ENCODE measurements at places on chromosomes 6 and 20.

DNA sequence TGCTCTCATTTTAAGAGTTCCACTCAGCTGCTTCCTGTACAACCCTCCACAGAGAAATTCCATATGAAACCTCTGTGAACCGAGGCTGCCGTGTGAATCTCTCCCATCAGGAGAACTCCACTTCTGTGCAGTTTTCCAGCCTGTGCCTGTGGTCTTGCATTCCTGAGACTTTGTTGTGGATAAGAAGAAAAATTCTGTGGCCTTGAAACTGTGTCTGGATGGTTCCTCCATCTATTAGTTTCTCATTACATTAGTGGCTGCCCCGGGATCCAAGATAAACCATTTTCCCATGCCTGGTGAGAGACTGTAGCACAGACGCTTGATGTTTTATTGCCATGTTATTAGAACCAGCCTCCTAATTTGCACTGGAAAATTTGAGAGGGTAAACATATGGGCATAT, 40.8 kb upstream of the TIAM2 start:
- no peak for DNase-seq

DNA sequence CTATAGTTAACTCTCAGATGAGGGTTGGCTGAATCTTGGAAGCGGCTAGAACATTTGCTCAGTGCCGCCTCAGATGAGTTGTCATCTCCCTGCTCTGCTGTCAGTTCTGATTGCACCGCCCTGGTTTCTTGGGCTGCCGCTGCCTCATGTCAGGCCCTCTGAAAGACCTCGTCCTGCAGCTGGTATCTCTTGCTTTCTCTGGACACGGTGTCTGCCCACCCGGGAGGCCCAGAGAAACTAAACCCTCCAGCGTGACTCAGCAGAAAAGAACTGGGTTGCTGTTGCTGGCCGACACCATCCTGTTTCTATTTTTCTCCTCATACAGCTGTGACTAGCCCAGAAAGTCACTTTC, 355.4 kb downstream of the CD83 start:
- peak; percentile 42 for DNase-seq

DNA sequence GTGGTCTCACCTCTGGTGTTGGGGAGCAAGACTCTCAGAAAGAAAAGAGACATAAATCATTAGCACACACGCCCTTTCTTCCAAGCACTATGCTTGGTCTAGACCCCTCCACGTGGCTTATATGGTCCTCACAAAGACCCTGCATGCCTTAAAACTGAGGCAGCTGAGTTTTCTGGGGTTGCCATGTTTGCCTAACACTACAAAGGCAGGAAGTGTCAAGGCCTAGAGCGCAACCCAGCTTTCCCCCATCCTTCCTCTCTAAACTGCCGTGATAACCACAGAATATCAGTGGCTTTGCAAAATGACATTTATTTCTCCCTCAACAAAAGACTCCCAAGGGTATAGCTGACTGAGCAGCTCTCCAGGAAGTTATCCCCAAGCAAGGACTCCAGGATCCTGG, 146.5 kb upstream of the TOP1 start:
- peak; percentile 55 for DNase-seq

- no peak for DNase-seq
These were observed 5.6 kb downstream of the SRSF3 start for GRCh38 chr6:36599791-36600209.

GRCh38 chr6:23280437-23280836, 711.1 kb downstream of the HDGFL1 start:
- DNase-seq = no peak

- DNase-seq = no peak
These were observed 102.4 kb upstream of the CNR1 start for GRCh38 chr6:88268508-88268907.

DNA sequence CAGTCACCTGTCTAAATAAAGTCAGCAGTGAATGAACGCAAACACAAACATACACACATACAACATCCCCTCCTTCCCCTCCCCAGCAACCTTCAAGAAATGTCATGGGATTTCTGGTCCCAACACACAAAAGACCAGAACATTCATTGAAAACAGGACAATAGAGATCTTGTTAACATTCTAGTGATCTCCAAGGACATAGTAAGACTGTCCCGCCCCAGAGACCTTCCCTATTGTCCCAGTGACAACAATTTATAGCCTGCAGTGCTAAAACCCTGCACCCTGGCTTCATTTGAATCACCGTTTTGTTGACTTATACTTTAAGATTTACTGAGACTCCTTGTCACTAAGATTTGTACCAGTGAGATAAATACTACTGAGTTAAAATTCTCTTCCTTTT, 143.9 kb upstream of the NOX3 start:
- no peak for DNase-seq

- no peak for DNase-seq
These were observed 49.1 kb upstream of the PRDM1 start for GRCh38 chr6:106037060-106037459.

- DNase-seq = no peak
These were observed 2.8 kb upstream of the OOEP start for GRCh38 chr6:73372516-73372915.

GRCh38 chr20:52103913-52104545, 87.5 kb downstream of the ZFP64 start:
- DNase-seq = peak; percentile 90

- no peak for DNase-seq
These were observed 669.3 kb upstream of the GJE1 start for GRCh38 chr6:141463237-141463977.

DNA sequence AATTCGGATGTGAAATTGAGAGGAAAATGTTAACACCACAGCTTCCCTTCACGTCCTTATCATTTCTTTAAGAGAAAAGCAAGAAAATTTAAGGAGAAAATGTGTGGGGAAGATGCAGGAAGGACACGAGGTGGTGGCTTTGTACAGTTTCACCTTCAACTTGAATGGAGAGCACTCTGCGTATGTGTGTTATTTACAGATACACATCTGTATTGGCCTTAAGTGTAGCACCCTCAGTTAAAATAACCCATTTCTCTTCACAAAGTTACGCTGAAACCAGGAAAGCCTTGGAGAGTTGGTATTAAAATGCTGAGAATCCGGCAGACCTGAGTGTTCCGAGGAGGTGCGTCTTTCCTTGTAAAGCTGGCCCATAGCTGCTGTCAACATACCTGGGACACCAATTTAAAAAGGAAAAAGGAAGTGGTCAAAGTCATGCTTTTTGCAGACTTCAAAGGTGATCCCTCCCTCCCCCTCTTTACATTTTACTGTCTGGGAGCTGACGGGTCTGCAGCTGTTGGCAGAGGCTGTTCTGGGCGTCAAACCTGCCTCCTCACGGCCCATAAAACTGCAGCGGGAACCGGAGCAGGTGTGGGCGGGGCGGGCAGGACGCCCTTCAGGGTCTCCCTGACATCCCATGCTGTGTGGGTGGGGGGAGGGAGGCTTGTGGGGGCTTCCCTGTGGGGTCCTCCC, 61.3 kb upstream of the TBXT start:
- DNase-seq = no peak

- no peak for DNase-seq
These were observed 34.1 kb upstream of the SPACA1 start for GRCh38 chr6:88013554-88013953.

- no peak for DNase-seq
These were observed 15.1 kb downstream of the TBC1D32 start for GRCh38 chr6:121319112-121319553.

DNA sequence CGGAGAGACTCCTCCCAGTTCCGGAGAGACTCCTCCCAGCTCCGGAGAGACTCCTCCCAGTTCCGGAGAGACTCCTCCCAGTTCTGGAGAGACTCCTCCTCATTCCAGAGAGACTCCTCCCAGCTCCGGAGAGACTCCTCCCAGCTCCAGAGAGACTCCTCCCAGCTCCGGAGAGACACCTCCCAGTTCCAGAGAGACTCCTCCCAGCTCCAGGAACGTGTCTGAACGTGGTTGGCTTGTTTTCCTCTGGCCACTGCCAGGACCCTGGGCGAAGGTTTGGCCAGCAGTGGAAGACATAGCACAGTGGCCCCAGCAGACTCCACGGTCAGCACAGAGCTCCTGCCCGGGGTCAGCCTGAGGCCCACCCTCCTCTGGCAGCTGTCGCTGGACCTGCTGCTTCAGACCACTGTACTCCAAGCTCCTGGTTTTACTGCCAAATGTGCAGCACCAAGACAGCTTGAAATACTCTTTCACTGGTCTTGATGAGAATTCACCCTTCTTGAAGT, 122.3 kb upstream of the AFDN start:
- DNase-seq = no peak

DNA sequence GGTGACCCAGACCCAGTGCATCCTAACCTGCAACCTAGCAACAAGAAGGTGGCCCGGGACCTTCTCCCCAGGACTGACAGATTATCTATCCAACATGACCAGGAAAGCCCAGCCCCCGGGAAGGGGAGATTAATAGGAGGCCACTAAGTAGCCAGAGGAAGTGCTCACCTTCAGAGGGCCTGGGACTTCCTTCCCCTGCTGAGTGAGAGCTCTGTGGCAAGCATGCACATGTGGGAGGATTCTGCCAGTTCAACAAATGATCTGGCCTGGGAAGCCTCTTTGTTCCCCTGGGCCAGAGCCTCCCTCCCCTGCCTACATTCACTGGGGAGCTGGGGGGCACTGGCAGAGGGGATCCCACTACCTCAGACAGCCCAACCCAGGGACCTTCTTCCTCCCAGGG, 39.6 kb downstream of the SHLD1 start:
- no peak for DNase-seq

DNA sequence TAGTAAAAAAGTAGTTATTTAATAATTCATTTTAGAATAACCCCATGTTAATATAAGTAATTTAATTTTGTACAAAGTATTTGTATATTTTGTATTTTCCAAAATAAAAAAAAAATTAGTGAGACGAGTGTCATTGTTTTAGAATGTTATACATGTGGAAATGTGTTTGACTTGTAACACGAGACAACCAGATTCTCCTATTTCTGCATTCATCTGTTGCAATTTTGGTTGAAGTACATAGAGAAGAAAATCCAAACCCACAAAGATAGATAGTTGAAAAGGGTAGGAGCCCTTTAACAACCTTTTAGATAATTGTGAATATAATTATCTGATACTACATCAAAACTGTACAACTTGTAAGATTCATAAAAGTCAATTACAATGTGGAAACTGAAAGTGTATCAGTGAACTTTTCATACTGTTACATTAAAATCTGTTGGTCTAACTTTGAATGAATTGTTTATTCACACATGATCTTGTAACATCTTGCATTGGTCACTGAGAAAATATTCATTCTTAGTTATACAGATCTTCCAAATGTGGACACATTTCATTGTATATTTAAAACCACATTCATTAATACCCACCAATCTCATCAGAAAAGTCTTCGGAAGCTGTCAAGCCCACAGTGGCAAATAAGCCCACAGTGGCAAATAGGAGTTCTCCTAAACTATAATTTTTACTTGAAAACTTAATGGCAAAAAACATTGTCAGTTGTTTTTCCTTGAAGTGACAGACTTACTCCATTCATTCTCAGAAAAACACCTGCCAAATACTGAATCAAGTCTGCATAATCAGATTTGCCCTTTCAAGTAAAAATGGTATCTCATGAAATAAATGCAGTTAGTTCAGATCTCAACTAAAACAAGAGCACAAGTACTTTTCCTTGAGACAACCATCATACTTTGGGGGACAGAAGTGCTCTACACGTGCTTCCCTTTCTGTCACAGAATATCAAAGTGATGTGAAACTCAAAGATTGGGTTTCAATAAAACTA, 52.8 kb downstream of the FKBP5 start:
- no peak for DNase-seq

- DNase-seq = no peak
These were observed 41.7 kb downstream of the SLC16A10 start for GRCh38 chr6:111129013-111129412.

GRCh38 chr6:90383196-90383822, 86.7 kb upstream of the BACH2 start:
- DNase-seq = no peak

- DNase-seq = no peak
These were observed 2.3 kb downstream of the ARID1B start for GRCh38 chr6:156779206-156780094.

Data from GDM1 (cell line).